ENCODE measurements at places on chromosomes 4 and X.

GRCh38 chrX:154531626-154532025 is 15.0 kb downstream of the G6PD start:
- DNase-seq, result no peak

DNA sequence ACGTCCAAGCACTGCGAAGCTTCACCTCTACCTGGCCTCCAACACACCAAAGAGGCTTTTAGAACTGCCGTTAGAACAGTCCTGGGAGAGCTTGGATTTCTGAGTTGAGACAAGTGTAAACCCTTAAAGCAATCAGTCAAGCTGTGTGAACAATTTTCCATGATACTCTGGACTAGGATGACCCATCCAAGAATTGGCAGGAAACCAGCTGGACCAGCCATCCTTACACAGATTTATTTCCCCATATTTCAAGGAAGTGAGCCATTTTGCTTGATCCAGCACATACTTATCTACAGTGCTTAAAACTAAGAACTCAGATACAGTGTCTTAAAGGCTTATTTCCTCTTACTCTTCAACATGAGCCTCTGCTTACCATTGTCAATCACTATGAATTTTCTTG is 340.7 kb upstream of the HS3ST1 start:
- no peak for DNase-seq

GRCh38 chr4:126533146-126533805 is 1099.5 kb upstream of the INTU start:
- DNase-seq, result no peak

DNA sequence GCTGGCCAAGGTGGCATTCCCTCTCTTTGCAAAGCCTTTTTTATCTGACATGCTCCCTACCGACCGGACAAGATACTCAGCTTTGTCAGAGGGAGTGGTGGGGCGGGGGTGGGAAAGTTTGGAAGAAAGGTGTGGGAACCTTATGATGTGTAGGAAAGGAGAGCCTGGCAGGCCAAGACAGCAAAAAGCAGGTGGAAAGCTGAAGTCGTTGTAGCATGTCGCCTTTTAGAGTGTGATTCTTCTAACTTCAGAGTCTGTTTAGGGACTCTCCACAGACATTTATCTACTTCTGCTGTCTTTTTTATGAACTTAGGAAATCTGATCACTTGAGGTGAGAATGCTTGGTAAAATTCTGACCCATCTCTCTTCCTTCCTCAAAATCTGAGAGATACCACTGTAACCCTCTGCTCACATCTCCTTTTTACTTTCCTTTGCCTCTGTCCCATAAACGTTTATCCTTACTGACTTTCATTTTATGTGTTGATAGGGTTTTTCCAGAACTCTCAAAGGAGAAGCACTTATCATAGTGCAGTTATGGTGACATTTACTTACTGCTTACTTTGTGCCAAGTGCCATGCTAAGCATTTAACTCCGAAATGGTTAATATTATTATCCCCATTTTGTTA is 8.2 kb upstream of the RUFY3 start:
- DNase-seq, result no peak

GRCh38 chrX:120111611-120112010 is 4.1 kb downstream of the RHOXF1 start:
- no peak for DNase-seq

DNA sequence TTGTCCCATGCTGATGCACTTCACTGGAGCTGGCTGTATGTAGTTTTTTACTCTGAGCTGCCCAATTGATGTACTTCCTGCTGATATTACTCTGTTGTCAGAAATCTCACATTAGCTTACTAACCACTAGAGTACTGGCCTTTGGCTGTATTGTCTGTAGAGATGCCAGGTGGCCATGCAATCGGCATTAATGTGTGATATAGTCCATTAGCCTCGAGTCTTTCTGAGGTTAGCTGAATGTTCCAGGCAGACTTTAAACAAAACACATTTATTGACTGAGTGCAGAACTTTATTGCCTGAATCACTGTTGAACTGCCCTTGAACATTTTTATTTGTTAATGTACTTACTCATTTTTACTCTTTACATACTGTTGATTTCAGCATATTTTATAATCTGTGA is 335.2 kb downstream of the PCDH10 start:
- no peak for DNase-seq

- no peak for DNase-seq
Observed at GRCh38 chr4:125703443-125703842, 388.7 kb downstream of the FAT4 start.

DNA sequence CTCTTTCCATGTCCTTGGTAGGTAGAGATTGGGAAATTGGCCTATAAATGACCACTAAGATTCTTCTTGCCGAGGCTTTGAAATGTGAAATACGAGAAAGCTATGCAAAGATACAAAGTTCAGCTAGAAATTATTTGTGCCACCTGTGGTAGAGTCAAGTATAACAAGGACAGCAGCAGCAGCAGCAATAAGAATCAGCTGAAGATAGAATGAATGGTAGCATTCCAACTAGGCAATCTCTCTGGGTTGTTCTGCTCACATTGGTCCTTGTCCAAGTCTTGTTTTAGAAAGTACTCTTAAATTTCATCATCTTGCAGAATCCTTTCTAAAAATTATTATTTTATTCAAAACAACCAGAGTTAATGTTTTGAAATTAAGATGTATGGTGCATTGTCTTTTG is 67.8 kb upstream of the PCDH10 start:
- DNase-seq, result no peak

GRCh38 chrX:14354521-14354920 is 174.8 kb upstream of the GLRA2 start:
- no peak for DNase-seq

GRCh38 chr4:182175788-182176519 is 67.2 kb upstream of the TENM3 start:
- no peak for DNase-seq

DNA sequence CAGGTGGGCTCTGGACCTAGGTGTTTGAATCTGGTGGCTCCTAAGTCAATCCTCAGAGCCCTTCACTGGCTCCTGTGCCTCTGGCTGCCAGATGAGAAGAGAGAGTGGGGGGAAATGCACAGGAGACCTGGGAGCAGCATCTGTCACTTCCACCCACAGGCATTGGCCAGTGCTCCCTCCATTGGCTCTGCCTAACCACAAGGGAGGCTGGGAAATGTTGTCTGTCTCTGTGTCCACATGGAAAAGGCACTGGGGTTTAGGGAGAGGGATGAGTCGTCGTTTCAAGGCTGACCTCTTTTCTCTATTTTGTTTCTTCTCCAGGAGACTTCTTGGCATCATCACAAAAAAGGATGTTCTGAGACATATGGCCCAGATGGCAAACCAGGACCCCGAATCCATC is 76.4 kb downstream of the CLCN4 start:
- DNase-seq, result no peak

- DNase-seq, result no peak
Observed at GRCh38 chr4:25031077-25031621, 403 bp upstream of the LGI2 start.

DNA sequence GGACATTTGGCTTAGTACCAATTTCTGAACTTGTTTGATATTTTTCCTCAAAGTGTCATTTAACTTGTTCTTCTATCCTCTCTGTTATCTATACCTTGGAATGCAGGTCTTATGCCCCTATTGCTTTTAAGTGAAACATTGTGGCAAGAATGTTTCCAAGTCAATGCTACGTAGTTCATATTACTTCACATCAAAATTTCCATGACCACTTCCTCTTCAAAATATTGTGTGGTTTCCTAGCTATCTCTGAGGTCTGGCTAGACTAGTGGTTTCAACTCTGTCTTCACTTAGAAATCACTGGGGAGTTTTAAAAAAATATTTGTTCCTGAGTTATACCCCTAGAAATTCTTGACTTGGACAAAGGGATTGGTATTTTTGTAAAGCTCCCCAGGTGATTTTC is 20.2 kb upstream of the RASGEF1B start:
- DNase-seq, result no peak

- DNase-seq, result no peak
Observed at GRCh38 chrX:150465326-150465725, 102.2 kb downstream of the MAMLD1 start.

- no peak for DNase-seq
Observed at GRCh38 chr4:17437396-17437795, 74.5 kb downstream of the QDPR start.

GRCh38 chrX:121641560-121641959 is 594.1 kb downstream of the GLUD2 start:
- DNase-seq, result no peak

GRCh38 chrX:107504006-107504405 is 54.6 kb downstream of the FRMPD3 start:
- DNase-seq, result no peak

DNA sequence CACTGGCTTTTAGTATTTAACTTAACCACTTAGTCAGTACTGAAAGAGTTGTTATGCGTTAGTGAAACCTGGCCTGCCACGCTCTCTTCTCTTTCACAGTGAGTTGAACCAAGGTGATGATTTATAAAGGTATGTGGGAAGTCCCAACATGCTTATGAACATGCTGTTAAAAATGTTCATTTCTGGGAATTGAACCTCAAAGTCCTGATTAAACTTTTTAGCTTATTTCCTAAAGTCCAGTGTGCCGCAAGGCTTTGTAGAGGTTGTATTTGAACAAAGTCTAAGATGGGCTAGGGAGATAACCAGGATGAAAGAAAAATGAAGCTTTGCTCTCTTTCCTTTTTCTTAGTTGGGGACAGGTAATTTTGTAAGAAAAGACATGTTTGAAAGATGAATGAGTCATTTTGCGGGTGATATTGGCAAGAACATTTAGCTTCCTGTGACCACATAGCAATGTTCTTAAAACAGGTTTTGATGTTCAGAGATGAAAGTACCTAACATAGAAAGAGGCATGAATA is 270.3 kb downstream of the DTHD1 start:
- DNase-seq, result peak; percentile 31

GRCh38 chrX:45557387-45557786 is 356.7 kb upstream of the DIPK2B start:
- DNase-seq, result no peak

DNA sequence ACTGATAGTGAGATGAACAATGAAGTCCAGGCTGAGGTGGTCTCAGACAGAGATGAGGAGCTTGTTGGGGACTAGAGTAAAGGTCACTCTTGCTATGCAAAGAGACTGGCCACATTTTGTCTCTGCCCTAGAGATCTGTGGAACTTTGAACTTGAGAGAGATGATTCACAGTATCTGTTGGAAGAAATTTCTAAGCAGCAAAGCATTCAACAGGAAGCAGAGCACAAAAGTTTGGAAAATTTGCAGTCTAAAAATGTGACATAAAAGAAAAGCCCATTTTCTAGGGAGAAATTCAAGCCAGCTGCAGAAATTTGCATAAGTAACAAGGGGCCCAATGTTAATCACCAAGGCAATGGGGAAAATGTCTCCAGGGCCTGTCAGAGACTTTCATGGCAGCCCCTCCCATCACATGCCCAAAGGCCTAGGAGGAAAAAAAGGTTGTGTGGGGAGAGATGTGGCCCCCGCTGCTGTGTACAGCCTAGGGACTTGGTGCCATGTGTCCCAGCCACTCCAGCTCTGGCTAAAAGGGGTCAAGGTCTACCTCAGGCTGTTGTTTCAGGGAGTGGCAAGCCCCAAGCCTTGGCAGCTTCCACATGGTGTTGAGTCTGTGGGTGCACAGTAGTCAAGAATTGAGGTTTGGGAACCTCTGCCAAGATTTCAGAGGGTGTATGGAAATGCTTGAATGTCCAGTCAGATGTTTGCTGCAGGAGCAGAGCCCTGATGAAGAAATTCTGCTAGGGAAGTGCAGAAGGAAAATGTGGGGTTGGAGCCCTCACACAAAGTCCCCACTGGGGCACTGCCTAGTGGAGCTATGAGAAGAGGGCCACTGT is 262.8 kb downstream of the DKK2 start:
- DNase-seq, result no peak

- no peak for DNase-seq
Observed at GRCh38 chr4:82679531-82679930, 117.7 kb upstream of the TMEM150C start.

DNA sequence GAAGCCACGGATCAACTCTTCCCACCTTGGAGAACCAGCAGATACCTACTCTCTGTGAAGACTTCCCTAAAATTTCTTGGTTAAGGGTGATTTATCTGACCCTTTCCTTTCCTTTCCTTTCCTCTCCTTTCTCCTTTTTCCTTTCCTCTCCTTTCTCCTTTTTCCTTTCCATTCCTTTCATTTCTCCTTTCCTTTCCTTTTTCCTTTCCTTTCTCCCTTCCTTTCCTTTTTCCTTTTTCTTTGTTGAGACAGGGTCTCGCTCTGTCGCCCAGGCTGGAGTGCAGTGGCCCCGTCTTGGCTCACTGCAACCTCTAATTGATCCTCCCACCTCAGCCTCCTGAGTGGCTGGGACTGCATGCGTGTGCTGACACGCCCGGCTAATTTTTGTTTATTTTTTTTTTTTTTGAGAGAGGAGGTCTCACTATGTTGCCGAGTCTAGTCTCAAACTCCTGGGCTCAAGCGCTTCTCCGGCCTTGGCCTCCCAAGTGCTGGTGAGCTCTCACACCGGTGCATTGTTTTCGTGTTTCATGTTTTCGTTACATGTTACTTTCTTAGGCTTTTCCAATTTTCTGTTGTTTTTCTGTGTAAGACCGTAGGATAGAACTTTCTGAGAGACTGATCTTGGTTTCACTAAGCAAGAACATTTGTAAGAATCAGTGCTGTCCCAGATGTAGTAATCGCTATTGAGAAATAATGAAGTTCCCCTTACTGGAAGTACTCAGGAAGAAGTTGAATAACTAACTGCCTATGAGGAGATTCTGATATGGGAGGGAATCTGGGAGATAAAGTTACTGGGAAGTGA is 2.0 kb downstream of the TMEM165 start:
- no peak for DNase-seq

- no peak for DNase-seq
Observed at GRCh38 chr4:73814679-73815078, 21.8 kb upstream of the CXCL6 start.

DNA sequence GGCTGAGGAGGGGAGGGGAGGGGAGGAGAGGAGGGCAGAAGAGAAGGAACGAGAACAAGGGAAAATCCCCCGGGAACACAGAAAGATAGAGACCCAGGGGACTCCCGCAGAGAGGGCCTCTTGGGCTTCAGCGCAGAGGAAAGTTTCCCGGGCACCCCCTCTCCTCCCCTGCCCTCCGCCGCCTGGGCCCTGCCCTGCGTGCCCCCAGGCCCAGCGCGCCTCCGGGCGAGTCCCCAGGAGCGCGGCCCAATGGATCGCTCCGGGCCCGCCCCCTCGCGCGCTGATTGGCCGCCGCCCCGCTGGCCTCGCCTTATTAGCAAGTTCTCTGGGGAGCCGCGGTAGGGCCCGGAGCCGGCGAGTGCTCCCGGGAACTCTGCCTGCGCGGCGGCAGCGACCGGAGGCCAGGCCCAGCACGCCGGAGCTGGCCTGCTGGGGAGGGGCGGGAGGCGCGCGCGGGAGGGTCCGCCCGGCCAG is at the start of gene MSX1:
TSS of gene MSX1 (plus strand) at position 341 of the 474 bp plus-strand sequence. CDS start 235 bp downstream, outside the sequence.
- peak; percentile 31 for DNase-seq

GRCh38 chr4:37299468-37299867 is 54.9 kb downstream of the NWD2 start:
- no peak for DNase-seq

GRCh38 chr4:4270529-4270928 is 19.4 kb downstream of the LYAR start:
- no peak for DNase-seq

DNA sequence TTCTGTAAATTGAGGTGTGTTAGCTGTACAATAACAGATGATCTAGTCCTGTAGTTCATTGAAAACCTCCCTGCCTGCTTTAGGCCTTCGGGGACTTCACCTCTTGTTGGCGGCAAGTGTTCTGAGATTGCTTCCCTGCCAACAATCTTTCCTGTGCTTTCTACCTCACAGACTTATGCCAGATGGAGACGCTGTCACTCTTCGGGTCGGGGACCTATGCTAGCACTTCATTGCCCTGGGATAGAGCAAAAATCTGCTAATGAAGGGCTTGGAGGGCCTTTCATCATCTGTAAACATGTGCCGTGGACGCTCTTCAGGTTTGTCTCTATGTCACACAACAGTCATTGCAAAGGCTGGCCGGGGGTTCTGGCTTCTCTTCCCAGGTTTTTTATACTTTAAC is 4.7 kb upstream of the PDLIM3 start:
- DNase-seq, result no peak
